ENCODE measurements at places on chromosomes 6 and 20.
A peak's percentile ranks its signal among the peaks of the same experiment; 100 is the strongest.

- peak; percentile 6 for DNase-seq
Measured at GRCh38 chr6:114342086-114342825, 567 bp downstream of the HS3ST5 start.

GRCh38 chr20:62019881-62020492, 45.7 kb downstream of the TAF4 start:
- DNase-seq: no peak

GRCh38 chr6:15232836-15233510, 12.9 kb upstream of the JARID2 start:
- DNase-seq: no peak

GRCh38 chr6:19502301-19502700, 334.9 kb upstream of the ID4 start:
- DNase-seq: no peak

- no peak for DNase-seq
Measured at GRCh38 chr6:169539176-169539897, 162.5 kb downstream of the WDR27 start.

DNA sequence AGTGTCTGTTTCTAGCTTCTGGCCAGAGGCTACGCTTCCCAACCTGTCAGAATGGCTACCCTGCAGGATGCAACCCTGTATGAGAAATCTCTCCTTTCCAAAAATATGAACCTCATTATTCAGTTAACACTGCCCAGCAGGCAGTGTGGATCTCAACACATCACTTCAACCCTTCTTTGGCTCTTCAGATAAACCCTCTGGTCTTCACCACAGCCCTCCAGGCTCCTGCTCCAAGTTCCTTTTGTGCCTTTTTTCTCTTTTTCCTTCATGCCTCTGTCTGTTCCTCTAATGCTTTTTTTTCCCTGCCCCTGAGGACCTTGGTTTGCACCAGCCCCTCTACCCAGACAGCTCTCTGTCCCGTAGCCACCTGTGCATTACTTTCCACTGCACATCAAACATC, 207.4 kb downstream of the MYLK4 start:
- DNase-seq: peak; percentile 36

DNA sequence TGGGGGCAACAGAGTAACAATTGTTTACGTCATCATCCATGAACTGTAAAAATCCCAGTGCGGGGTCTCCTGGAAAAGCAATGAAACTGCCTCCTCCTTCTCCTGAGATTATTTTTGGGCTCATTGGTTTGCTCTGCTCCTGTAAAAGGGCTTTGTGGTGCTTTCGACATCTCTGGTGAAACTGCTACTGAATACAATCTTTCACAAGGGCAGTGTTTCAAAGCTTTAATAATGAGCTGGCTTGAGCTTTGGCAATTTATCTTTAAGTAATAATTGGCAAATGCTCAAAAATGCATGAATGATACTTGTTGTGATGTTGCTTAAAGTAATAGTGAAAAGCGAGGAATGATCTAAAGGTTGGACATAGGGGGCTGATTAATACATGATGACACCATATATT, 43.5 kb upstream of the ENPP1 start:
- DNase-seq: no peak

GRCh38 chr20:25053255-25054031, 4.5 kb downstream of the ACSS1 start:
- DNase-seq: peak; percentile 83

DNA sequence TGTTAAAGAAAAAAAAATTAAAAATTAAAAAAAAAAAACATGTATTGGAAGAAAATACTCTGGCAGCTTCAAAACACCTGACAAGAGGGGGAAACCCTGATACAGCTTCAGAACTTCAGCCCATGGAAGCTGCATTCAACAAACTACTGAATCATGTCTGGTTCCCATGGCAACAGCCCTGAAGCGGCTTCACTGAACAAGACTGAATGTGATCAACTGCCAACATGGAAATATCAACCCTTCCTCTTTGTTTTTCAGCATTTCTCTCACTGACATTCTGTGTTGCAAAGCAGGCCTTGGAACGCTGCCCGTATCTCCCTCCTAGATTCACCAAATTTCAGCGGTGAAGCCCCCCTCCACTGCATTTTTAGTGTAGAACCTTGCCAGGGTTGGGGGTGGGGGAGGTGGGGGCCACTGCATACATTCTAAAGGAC, 91.3 kb upstream of the SHLD1 start:
- peak; percentile 51 for DNase-seq

DNA sequence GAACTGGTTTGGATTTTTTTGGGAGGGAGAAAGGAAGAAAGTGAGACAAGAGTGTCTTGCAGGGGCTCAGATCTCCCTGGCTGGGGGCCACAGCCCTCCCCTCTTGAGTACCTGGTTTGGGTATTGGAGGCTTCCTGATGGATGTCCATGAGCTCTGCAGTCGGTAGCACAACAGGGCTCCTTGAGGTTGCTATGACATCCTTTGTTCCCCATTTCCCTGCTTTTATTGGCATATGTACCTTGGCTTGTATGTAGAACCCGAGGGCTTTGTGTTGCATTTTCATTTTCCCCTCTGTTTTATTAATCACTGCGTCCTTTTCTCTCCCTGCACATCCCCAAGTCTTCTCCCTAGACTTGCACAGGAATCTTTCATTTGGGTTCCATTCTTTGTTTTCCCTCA, 355.5 kb upstream of the TSHZ2 start:
- DNase-seq: no peak

- no peak for DNase-seq
Measured at GRCh38 chr6:131992557-131992956, 41.4 kb upstream of the CCN2 start.

DNA sequence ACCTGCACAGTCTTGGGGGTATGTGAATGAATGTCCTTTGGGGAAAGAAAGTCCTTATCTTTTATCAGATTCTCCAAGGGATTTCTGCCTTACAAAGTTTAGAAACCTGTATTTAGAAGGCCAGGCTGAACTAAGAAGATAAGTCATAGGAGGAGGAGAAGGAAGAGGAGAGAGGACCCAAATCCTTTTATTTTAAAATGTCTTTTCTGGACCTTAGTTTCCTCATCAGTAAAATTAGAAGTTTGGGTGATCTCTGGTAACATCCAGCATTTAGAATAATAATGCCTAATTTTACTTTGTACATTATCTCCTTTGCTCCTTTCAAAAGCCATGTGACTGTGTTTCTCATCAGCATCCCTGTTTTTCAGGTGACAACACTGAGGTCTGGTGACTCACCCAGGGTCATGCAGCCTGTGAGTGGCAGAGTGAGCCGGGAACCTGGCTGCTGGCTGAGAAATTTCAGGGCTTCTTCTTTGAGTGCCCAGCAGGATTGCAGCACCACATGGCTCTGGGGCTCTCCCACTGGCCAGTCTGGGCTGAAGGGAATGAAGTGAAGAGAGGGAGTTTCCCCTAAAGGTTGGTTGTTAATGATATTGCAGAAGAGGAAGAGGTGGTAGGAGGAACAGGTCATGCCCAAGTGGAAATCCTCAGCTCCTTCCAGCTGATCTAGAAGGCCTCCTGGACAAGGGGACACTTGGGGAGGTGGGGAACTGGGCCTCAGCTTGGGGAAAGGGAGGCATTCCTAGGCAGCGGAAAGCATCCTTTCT, 34.0 kb downstream of the VEGFA start:
- DNase-seq: no peak
